ENCODE measurements at places on chromosomes 1 and 21. TPM values are rescaled to one million over a fixed set of nuclear protein-coding genes. Genes with fewer than 3 reads are reported as not detected.
A peak's percentile ranks its signal among the peaks of the same experiment; 100 is the strongest.

- DNase-seq: no peak
These were observed 75.5 kb upstream of the DYNLT5 start for GRCh38 chr1:66676613-66677298.

- DNase-seq: peak; percentile 93
These were observed 27.8 kb downstream of the ECE1 start for GRCh38 chr1:21262293-21263051.

DNA sequence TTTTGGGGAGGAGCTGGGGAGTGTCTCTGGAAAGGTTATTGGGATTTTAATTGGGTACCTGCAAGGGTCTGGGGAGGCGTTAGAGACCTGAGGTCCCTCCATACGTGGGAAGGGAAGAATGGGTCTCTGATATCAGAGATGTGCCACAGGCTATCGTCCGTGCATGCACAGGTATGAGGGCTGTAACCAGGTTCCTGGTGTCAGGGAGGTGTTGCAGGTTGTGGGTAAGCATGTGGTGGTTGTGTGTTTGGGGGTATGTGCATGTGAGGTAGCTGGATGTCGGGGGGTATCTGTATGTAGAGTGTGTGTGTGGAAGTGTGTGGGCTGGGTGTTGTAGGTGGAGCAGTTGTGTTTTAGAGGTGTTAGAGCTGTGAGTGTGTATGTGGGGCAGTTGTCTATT, 8.3 kb downstream of the AHDC1 start:
- DNase-seq: peak; percentile 1

DNA sequence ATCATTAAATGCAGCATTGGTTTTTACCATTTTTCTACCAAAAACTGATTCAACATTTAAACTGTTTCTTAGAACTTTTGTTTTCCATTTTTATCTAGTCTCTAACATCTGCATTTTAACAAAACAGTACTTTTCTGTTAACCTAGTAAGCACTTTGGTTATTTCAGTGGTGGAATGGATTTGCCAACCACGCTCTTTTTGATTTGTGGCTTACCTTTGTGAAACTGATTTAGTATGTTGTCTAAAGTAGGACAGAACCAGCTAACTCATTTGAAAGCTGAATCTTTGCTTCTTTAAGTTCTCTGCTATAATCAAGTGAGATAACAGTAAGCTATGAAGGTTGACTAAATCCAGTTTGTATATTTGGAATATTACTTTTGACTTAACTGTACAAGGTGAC, 41.5 kb upstream of the METTL18 start:
- DNase-seq: no peak

GRCh38 chr1:200890818-200891773, 3.6 kb upstream of the INAVA start:
- no peak for DNase-seq

DNA sequence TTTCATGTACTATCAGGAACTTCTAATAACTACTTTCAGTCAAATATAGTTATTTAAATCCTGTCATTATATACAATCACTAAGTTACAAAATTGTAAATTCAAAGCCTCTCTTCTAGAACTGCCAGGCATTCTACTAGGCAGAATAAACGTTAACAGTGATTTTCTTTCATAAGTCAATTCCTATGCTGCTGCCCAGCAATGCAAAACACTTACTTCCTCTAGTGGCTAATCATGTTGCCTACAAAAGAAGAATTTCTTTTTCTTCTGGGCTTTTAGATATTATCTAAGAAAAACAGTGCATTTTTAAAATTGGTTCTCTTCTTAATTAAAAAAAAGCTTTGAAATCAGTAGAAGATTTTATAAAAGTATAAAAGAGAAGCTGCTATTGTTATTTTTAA, 509.8 kb upstream of the ADAMTS5 start:
- no peak for DNase-seq

GRCh38 chr1:58927722-58928085, 143.9 kb upstream of the JUN start:
- no peak for DNase-seq

DNA sequence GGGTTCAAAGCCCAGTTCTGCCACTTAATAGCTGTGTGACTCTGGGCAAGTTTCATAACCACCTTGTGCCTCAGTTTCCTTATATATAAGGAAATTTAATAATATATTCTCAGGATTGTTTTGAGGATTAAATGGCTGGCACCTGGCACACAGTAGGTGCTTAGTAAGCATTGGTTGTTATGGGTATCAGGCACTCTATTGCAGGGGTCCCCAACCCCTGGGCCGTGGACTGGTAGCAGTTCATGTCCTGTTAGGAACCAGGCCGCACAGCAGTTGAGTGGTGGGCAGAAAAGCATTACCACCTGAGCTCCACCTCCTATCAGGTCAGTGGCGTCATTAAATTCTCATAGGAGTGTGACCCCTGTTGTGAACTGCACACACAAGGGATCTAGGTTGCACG, 18.5 kb downstream of the PARS2 start:
- no peak for DNase-seq

DNA sequence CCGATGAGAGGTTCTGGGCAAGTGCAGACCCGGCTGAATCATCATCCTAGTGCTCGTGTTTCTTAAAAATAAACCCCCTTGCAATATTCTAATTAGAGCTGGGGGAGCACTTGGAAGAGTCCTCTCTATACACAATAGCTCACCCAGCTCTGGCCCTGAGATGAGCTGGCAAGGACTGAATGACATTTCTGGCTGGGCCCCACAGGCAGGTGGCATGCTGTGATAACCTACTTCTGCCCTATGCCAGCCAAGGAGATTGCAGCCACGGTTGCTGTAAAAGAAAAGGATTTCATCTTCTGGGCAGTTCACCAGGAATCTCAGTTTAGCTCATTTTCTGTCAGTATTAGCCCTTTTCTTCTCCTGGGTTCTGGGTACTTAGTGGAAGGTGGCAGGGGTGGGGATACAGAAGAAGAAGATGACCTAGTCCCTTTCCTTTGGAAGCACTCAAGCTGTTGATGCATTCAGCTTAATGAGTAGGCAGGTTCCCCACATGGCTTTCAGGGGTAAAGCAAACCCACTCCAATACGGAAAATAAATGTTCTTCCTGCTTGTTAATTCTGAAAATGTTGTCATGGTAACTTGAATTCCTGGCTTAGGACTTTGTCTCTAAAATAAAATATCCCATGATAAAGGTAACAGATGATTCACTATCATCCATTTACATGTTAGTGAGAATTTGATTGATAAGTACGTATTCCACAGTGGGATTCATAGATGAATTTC, 32.2 kb downstream of the VASH2 start:
- DNase-seq: no peak

DNA sequence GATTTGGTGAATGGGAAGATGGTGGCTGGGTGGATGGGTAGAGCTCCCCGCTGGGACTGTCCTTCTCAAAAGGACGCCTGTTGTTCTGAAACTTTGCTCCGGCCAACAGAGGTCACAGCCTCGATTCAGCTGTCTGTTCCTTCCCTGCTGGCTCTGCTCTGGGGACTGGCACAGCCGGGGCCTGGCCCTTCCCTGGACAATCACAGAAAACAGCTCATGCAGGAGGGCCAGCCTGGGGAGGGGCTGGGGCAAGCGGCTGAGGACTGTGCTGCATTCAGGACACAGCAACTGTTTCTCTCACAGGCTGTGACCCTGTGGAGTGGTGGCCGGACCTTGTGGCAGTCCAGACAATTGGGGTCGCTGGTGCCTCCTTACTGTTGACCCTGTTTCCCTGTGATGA, 110.7 kb upstream of the TMEM51 start:
- DNase-seq: peak; percentile 52

- no peak for DNase-seq
These were observed 19.9 kb upstream of the LDLRAP1 start for GRCh38 chr1:25523542-25523941.

DNA sequence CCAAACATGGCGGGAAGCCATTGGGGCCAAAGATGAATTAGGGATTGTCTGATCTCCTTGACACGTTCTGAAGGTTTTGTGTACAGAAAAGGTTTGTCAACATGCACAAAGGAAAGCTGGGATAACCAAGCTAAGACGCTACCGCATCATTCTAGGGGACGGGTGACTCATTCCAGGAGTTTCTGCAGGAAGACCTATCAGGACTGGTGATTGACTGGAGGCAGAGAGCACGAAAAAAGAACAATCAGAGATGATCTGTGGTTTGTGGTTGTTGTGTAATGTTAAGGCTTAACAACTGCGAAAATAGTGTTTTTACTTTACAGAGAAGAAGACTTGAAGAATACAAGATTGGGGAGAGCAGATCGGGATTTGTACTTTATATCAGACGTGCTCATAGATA, 22.2 kb upstream of the ERG start:
- DNase-seq: no peak

DNA sequence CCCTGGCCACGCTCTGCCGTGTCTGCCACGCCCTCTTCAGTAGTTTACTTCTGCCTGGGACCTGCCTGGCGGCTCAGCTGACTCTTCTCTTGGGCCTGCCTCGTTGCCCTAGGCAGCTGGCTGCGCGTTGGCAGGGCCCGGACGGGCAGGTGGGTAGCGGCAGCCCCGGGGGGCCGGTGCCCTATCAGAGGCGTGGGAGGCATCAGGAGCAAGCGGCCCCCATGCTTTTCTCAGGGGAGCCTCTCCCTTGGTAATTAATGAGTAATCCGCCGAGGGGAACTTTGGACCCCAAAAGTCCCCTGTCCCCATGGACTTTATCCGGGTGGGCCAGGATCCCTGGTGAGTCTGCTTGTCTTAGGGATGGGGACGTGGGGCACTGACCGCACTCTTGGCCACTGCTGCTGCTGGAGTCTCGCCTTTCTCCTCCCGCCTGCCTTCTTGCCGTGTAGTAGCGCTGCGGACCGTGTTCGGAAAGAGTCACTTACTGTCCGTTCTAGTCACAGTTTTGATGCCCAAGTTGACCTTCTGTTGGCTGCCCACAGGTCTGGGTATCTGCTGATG, 22.7 kb downstream of the SKI start:
- peak; percentile 60 for DNase-seq

DNA sequence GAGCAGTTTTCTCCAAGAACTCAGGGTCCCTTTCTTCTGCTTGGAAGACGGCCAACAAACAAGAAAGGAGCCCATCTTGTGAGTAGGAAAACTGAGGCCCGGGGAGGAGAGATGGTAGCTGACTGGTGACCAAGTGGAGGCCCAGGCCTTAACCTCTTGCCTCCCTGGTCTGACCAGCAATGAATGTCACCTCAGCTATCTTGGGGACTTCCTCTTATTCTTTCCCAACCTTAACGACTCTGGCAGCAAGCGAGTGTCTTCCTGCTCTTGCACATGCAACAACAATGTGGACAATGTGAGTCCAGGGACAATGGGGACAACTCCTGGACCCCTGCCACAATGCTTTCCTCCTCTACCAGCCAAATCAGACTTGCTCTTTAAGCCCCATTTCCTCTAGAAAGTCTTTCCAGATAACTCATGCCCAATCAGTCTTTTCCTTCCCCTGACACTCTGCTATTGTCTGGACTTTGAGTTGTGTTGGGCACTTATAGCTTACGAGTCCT, 12.6 kb downstream of the HSPG2 start:
- peak; percentile 76 for DNase-seq

DNA sequence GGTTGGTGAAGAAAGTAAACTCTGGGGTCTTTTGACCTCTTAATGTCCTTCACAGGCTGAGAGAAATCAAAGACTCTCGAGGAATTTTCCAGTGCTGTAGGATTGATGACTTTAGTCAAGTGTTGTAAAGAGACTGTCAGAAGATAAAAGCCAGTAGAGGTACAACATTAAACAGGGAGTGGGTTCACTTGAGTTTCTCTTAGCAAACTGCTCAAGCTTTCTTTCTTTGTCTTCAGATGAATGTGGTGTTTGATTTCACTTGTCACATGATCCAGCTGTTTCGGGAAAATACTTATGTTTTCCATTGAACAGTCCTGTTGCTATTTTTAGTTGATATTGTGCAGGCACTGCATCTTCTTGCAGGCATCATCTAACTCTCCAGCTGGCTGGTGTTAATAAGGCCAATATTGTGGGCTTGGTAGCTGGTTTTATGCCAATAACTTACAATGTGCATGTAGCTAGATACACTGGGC, 45.6 kb downstream of the XCL2 start:
- no peak for DNase-seq

- no peak for DNase-seq
These were observed 245.4 kb downstream of the KCNJ6 start for GRCh38 chr21:37670883-37671282.

DNA sequence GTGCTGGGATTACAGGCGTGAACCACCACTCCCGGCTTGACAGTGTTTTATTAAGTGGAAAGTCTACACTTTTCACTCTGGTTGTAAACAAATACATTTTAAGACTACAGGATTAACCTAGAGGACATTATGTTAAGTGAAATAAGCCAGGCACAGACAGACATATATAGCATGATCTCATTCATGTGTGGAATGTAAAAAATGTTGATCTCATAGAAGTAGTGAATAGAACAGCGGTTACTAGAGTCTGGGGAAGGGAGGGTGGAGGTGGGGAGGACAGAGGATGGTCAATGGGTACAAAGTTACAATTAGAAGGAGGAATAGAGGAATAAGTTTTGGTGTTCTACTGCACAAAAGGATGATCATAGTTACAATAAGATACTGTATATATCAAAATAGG, 16.9 kb downstream of the CTH start:
- no peak for DNase-seq

DNA sequence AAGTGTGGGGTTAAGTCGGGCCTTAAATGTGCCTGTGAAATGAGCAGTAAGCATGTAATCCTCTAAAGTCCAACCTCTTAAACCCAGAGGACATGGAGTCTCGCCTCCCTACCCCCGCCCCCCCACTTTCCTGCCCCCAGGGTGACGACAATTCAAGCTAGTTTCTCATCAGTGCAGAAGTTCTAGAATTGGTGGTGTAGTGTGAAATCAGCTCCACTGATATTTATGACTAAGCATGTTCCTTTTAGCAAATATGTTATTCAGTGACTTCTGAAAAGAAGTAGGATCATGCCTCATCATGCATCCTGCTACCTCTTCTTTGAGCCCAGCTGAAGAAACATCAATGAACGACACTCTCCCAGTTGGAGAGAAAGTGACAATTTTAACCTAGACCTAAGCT, 2.6 kb upstream of the ABCB10 start:
- no peak for DNase-seq

DNA sequence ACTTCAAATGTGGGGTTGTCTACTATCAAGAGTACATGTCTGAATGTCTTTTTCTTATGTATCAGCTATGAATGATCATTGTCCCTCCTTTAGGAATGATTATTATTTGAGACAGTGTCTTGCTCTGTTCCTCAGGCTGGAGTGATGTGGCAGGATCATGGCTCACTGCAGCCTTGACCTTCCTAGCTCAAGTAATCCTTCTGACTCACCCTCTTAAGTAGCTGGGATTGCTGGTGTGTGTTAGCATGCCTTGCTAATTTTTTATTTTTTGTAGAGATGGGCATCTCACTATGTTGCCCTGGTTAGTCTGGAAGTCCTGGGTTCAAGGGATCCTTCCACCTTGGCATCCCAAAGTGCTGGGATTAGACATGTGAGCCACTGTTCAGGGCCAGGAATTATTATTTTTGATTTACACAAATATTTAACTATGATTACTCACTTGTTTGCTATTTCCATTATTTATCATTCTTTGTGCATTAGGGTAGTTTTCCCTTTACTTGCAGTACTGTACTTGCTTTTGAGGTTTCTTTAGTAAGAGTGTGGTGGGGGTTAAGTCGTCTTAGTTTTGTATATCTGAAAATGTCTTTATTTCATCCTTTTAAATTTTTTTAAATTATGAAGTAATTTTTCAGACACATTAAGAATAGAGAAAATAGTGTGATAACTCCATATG, 12.8 kb downstream of the S100A7 start:
- DNase-seq: no peak

GRCh38 chr1:151372058-151372934, at the start of gene SELENBP1:
TSS of gene SELENBP1 (minus strand) at chr1:151372705. CDS start at chr1:151372641, 64 bp downstream.
- DNase-seq: peak; percentile 93

The MSH4 gene
- total RNA-seq: 0.50 TPM

The UTS2 gene
- not detected for total RNA-seq

The RAB42 gene
- 1.8 TPM for total RNA-seq

The SERTAD4 gene
- total RNA-seq: 9.5 TPM

The PLA2G4A gene
- 7.8 TPM for total RNA-seq

The FAM163A gene
- total RNA-seq: not detected

The MIXL1 gene
- not detected for total RNA-seq

The FCN3 gene
- 13.1 TPM for total RNA-seq

Measured in right cardiac atrium (tissue), 5 donors.